ENCODE measurements at places on chromosomes 3 and 15.

- DNase-seq, result no peak
Observed at GRCh38 chr15:49989498-49989897, 129.5 kb downstream of the ATP8B4 start.

DNA sequence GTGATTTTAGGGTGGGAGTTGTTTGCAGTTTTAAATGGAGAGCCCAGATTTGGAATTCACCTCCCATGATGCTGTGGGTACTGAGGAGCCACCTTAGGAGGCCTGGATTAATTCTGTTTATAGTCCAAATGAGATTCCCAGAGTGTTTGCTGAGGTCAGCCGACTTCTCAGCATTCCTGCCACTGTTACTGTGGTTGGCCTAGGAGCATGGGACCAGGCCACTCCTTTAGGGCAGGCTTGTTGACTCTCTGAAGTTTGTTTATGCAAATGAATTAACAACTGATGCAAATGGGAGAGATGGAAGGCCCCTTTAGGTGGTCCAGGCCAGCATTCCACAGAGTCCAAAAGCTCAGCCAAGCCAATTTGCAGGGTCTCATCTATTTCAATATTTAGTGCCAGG lies 46.1 kb downstream of the CACNA2D3 start:
- DNase-seq, result no peak

GRCh38 chr15:29785642-29786041 lies 36.6 kb downstream of the TJP1 start:
- no peak for DNase-seq

GRCh38 chr3:169992781-169993180 lies 26.2 kb downstream of the SEC62 start:
- no peak for DNase-seq

GRCh38 chr3:56799251-56799882 lies 2.4 kb downstream of the ARHGEF3 start:
- DNase-seq, result no peak

DNA sequence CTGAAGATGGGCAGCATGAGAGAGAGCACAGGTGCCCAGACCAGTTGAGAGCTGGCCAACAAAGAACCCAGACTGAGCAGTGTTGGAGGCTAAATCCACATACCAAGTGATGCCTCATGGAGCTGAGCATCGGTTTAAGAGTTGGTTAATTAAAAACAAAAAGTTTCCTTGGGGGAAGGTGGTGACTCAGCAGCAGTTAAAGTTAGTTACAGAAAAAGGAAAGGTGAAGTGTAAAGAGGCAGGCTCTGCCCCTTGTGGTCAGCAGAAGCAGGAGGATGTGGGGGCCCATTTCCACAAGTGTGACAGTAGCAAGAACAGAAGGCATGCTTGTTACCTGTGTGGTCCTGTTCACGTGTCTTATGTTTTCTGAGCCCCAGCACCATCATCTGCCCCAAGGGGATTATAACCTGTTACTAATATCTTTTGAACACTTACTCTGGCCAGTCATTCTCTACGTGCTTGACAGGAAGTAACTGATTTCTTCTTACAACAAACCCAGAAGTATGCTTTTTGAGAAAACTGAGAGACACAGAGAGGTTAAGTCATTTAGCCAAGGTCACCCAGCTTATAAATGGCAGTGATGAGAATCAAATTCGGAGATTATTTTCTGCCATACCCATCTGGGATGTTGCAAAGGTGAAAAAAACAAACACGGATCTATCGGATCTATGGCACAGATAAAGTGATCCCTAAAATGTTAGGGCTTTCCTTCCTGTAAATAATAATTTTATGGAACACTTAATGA lies 91.0 kb downstream of the EPHB1 start:
- no peak for DNase-seq

DNA sequence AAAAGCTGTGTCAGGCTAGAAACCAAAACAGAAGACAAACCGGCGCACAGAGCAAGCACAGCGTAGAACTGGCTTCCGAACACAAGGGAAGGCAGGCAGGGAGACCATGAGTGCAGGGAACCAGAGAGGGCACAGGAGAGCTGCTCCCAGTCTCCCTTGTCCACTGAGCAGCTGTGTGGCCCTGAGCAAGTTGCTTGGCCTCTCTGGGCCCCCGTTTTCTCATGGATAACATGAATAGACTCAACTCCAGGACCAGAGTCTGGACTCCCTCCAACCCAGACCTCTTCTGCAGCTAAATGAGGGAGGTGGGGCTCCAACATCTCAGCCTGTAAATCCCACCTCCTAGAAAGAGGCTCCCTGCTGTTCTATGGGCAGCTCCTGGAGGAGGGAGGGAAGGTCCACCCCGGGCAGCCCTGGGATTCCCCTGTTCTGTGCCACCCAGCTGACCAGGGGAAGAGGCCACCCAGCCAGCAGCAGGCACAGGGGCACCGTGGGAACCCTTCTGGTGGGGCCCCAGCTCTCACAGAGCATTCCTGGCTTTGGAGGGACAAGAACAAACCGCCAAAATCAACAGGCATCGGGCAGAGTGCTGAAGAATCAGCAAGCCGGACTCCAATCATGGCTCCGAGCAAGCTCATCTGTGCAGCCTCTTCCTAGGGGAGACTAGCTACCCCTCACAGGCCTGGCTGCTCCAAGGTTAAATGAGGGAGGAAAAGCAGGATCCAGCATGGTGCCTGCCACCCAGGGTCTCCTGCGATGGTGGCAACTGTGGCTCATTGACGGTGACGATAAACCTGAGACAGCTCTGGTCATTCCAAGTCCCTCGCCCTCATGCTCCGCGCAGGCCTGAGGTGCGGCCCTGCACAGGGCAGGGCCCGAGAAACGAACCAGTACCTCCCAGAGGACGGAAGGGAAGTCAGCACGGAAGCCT lies 15.1 kb downstream of the XXYLT1 start:
- no peak for DNase-seq

GRCh38 chr15:36925049-36925448 lies 175.3 kb downstream of the MEIS2 start:
- no peak for DNase-seq

DNA sequence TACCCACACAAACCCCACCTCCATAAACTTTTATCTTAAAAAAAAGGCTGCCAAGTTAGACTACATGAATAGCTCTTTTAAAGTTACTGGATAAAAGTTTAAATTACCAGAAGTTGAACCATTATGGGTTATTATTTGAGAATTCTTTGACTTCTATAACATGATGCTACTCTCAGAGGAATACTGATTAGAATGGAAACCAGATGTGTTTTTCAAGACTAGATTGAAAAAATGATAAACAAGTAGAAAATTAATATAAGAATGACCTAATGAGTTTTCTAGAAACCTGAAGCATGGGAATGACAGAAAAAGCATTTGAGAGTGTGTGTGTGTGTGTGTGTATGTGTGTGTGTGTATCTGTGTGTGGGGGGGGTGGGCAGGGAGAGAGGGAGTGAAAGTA lies 12.4 kb upstream of the FGF7 start:
- DNase-seq, result no peak
